T-helper 2 cell (primary cell): ENCODE measurements at places on chromosomes 2 and 18.

DNA sequence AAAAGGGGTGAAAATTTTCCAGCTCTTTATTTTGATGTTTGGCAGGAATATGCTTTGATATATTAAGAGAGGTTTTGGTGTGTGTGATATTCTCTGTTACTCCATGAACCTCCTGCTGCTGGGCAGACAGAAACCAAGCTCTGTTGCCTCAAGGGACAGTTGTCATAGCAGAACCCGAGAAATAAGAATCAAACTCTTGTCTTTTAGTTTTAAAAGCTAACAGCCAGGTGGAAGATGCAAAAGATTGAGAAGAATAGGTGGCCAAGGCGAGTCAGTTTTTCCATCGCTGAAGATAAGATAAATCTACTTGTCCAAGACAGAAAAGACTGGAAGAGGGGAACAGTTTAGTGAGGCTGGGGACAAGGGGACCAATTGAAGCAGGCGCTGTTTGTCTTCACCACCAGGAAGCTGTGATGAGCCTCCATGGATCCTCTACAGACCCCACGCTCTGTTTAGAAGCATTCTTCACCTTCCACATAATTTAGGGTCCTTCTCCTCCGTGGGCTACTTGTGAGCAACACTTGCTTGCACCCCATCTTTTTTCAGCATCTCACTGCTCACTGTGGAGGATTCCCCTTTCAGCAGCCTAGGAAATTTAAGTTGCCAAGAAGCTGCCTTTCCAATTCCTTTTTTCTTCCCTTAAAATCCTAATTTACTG is 23.9 kb downstream of the PMAIP1 start:
- DNase-seq = no peak

GRCh38 chr2:223786943-223787342 is 50.4 kb downstream of the AP1S3 start:
- DNase-seq = no peak

DNA sequence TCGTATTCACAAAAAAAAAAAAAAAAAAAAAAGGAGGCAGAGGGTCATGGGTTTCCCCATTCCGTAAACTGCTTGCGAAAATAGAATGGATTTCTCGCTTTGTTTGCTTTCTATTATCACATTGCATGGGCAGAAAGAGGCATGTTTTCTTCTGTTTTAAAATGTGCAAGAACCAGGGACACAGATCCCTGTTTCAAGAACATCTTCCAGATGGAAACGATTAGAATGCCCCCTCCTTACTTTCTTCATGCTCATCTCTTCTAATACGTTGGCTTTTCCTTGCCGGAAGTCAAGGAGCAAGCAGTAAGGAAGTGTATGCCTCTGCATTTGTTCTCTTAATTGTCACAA is 51.0 kb upstream of the ZNF516 start:
- DNase-seq = no peak

DNA sequence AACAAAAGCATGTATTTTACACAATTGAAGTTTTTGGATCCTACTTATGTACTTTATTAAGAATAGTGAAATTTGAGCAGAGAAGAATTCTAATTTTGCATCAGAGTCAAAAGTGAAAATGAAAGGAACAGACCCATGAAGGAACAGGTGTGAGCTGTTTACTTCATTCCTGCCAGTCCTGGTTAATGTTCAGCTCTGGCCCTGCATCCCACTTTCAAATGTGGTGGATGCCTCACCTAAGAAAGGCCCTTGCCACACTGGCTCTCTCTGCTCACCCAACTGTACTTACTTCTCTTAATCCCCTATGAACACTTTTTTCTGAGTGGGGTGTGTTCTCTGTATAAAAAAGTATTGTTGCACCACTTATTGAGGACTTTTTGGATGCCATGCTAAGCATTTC is 22.2 kb downstream of the FAM110C start:
- DNase-seq = no peak

DNA sequence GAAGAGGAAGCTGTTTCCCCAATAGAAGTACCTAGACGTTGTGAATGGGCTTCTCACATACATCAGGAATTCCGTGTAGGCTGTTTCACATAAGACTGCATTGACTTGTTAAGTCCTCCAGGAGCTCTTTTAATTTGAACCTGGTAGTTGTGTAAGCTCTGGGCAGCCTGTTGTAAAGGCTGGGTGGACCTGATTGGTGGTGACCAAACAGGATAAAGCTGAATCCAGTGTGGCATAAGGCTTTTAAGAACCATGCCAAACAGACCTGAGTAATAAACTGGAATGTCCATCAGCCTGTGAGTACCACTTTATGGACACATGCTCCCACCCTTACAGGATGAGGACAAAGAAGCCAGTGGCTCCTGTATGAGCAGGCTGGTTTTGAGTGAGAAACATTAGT is 24.1 kb downstream of the RMND5A start:
- no peak for DNase-seq

DNA sequence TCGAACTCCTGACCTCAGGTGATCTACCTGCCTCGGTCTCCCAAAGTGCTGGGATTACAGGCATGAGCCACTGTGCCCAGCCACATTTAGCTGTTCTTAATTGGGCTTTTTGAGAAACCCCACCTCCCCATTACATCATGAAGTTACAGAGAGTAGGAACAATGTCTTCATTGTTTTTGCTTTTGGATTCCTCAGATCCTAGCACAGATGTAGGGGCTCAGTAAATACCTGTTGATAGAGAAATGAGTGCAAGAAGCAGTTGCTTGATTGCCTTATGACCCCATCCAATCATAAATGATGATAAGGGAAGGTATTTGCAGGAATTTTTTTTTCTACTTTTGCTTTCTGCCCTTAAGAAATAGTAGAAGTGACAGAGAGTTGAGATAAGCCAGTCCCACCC is 25.4 kb downstream of the GREB1L start:
- DNase-seq = no peak

DNA sequence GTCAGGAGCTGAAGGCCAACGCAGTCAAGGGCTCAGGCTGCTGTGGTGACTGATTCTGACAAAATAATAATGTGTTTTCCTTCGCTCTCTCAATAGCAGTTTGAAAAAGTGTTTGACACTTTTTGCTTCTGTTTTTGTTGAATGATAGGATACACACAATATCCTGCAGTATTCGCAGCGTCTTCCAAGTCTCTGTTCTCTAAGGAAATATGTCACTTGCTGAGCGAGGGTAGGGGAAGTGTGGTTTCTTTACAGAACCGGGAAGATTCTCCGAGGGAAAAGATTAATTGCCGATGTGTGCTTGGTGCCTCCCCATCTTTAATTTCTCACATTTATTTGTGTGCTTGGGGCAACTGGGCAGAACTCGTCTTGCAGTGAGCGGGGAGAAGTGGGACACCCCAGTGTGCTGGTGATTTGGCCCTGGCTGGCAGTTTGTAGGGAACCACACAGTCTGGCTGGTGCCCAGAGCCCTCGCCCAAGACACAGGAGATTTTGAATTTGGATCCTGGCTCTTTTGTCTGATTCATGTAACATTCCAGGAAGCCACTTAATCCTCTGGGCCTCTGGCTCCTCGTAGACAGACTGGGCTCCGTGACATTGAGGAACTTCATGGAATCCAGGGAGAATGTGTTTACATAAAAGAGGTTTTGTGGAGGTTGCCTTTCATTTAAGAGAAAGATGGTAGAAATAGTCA is 169.4 kb downstream of the LDLRAD4 start:
- DNase-seq = no peak

GRCh38 chr2:121286506-121286905 is 1.5 kb upstream of the TFCP2L1 start:
- DNase-seq = no peak

DNA sequence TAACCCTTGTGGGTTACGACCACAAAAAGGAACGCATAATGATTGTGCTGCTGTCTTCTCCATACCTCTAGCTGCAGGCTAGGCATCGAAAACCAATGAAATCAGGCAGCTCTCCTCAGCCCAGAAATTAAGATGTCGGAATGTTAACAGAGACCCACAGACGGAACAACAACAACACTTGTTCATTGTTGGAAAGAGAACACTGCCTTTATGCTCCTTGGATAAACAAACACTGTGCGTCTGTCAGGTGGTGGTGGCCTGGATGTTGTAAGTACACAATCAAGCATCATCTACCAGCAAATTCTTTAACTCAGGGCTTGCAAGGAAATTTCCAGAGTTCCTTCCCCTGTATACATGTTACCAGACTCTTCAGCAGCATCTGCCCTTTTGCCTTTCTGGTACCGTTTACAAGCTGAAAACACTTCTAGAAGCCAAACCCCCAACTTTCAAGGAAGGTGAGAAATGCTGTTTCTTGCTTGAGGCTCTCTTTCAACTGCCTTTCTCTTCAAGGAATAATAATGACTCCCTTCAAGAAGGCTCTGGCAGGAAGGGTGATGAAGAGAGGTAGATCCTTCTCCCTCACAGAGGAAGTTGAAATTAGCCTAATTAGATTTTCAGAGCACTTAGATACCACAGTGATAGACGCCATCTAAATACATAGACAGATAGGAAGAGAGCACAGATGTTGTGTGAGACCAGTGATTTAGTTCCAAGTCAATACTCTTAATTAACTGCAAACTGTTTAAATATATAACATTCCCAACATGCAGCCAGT is 332.7 kb downstream of the ZNF521 start:
- DNase-seq = no peak

DNA sequence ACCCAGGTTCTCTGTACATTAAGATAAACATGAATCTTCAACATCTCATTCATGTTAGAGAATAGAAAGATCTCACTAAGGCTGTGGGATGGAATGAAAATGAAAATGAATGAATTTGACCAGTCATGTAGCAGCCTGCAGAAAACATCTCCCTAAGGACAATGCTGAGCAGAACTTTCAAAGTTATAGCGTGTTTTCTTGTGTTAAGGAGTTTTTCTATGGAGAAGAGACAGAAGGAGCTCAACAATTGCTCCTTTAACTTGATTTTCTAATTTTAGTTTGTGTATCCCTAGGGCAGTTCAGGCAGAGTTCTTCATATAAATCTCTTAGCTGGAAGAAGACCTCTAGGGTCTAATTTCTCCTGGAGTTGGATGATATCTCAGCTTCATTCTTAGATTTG is 45.2 kb upstream of the PDCL3 start:
- no peak for DNase-seq

GRCh38 chr2:127578411-127578810 is 42.9 kb downstream of the MYO7B start:
- DNase-seq = no peak

- DNase-seq = no peak
Observed at GRCh38 chr2:80303909-80304837, at the start of gene LRRTM1. LRRTM1 (minus strand) TSS chr2:80304752; CDS start chr2:80303819, 933 bp downstream.

DNA sequence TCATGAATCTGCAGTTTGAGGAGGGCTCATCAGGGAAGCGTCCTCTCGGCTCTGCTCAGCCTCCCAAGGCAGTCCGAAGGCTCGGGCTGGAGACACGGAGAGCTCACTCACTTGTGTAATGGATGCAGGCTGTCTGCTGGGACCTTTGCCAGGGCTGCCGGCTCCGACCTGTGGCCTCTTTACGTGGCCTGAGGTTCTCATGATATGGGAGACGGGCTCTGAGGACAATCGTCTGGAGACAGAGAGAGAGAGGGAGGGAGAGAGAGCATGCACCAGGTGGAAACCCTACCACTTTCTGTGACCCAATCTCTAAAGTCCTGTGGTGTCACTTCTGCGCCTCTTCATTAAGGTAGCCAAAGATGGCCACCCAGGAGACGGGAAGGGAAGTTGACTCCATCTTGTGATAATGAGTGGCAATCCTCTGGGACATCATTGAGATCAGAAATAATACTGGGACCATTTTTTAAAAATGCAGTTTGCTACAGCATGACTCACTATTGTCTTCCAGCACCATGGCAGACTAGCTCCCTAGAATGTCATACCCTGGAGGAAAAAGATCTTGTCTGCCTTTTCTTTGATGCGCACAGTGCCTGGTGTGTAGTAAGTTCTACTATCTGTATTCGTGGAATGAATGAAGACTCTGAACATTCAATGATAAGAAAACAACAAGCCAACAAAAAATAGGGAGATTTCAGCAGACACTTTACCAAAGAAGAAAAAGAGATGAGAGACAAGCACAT is 60.2 kb downstream of the CD8B2 start:
- no peak for DNase-seq
